Effector memory CD4-positive, alpha-beta T cell (primary cell): ENCODE measurements at places on chromosomes 5 and 9.

DNA sequence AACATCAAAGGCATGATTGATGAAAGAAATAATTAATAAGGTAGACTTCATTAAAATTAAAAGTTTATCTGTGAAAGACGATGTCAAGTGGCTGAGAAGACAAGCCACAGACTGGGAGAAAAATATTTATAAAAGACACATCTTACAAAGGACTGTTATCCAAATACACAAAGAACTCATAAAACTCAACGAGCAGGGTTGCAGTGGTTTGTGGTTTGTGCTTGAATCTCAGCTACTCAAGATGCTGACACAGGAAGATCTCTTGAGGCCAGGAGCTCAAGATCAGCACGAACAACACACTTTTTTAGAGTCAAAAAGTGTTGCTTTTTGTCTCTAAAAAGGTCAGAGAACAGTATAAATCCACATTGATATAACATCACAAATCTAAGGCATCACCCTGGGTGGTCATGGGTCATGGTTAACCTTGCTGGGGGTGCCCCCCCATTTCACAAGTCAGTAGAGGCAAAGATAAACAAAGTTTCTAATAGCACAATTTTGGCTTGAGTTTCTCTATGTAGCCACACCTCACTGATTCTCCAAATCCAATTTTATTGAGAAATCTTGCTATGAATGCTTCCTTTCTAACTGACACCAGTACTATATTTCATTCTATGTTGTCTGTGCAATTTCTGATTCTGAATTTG lies 342.9 kb upstream of the RPS23 start:
- no peak for DNase-seq

GRCh38 chr5:158155067-158155466 lies 296.1 kb upstream of the CLINT1 start:
- DNase-seq = no peak

- DNase-seq = no peak
These were observed 58.6 kb downstream of the STK10 start for GRCh38 chr5:172129256-172129910.

- DNase-seq = peak; percentile 65
These were observed 23.4 kb downstream of the SPACA9 start for GRCh38 chr9:132901858-132902831.

DNA sequence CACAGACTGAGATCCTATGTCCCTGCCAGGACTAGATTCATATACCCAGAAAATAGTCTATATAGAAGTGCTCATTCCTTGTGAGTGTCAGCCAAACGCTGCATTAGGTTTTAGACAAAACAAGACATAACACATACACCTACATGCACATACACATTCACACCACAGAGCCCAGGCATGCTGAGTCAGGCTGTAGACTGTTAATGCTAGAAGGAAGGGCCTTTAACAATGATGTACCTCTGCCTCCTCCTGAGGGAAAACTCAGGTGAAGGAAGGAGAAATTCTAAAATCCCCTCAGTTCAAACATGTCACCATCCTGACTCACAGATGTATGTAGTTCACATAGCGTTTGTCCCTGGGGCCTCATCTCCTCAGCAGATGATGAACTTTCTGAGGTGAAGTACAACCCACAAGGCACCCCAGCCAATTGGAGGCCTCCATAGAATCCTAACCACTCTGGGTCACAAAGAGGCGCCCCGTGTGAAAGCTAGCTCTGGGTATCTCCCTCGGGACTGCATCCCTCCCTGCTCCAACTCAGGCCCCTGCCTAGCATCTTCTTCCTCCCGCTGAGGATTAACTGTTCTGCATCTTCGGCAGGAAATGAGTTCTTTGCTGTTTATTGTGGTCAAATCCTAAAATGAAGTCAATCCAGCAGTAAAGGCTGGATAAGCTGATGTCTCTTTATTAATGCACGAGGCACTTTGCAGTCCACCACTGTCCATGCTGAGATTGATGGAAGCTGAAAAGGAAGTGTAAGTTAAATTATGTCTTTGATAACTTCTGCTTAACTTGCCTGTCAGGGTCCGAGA lies 40.8 kb upstream of the FSTL4 start:
- DNase-seq = no peak

- DNase-seq = no peak
These were observed 263.9 kb upstream of the NR4A3 start for GRCh38 chr9:99557816-99558215.

DNA sequence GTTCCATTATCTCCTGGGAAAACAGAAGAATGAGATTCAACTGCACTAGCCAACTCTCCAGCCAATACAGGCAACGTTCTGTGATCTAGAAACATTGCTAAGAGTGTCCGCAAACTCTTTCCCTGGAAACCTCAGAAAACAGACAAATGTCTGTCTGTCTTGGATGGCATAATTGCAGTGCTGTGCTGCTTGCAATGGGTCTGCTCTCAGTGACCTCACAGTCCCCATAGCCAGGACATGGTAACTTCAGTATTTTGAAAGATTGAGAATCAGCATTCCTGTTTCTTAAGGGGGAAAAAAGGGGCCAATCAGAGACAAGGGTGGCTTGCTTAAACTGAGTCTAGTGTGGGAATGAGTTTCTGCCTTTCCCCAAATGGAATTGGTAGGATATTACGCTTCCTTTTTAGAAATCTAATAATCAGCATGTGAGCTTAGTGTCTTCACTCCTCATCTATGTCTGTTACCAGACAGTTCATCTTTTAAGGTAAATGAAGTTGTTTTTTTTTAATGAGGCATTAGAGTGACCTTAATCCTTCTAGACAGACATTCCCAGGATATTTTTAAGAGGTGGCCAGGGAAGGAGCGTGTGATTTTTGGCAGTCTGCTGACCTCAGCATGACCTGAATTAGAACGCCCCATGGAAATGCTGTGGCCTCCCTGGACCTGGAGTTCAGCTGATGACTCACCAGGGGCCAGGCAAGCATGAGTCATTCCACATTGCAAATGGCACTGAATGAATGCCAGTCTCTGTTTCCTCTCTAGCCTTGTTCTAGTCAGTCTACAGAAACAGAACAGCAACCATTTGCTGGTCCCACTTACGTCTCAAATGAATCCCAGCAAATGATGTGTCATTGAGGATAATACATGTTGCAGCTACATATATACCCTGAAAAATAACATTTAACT lies 210.2 kb upstream of the ACTBL2 start:
- no peak for DNase-seq

DNA sequence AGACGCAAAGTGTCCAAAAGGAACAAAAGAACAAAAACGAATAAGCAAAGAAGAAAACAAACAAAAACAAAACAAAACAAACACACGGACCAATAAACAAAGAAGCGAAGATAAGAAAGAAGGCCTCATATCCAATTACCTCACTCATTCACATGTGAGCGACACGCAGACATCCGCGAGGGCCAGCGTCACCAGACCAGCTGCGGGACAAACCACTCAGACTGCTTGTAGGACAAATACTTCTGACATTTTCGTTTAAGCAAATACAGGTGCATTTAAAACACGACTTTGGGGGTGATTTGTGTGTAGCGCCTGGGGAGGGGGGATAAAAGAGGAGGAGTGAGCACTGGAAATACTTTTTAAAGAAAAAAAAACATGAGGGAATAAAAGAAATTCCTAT lies 28.3 kb upstream of the WWC1 start:
- DNase-seq = no peak

DNA sequence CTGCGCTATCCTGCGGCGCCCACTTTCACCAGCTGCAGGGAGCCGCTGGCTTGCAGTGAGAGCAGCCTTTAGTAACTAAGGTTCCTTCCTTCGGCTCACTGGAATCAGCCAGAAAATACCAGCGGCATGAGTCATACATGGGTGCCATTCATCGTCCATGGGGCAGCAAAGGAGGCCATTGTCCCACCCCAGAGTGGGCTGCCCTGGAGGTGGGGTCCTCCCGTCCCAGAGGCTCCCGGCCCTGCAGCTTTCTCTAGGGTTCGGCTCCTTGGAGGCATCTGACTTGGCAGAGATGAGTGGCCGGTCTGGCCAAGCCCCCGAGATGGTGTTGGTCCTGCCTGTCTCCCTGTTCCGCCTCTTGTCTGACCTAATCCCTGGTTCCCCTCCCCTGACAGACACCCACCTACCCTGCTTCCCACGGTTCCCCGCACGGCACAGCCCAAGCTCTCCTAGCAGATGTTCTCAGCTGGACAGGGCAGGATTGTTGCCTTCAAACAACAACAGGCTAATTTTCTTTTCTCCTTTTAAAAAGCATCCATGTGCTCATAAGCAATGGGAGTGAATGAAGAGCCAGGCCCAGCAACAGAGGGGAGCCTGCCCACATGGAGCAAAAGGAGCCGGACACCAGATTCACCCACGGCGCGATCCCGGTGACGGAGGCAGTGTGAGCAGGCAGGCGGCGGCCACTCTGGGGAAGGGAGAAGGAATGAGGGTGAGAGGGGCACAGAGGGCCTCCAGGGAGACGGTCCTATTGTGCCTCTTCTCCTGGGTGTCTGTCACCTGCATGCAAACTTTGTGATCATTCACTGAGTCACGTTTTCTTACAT lies 97.0 kb upstream of the COL5A1 start:
- no peak for DNase-seq

DNA sequence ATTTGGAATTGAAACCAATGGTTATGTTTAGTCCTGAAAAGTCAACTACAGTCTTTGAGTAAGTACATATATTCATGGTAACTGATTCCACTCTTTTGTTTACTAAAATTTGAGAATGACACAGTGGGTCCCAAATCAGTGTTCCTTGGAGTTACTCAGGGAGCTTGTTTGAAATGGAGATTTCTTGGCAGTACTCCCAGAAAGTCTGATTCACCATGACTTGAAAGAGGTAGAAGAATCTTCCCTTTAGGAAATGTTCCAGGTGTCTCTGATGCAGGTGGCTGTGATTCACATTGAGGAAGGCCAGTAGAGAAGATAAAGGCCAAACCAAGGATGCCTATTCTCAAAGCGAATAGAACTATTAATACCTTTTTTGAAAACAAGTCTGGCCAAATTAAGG lies 1078.3 kb downstream of the CDH12 start:
- no peak for DNase-seq

- DNase-seq = no peak
These were observed 371.2 kb downstream of the NFIB start for GRCh38 chr9:13942695-13943094.

GRCh38 chr9:115262952-115263351 lies 145.0 kb upstream of the TNC start:
- no peak for DNase-seq

DNA sequence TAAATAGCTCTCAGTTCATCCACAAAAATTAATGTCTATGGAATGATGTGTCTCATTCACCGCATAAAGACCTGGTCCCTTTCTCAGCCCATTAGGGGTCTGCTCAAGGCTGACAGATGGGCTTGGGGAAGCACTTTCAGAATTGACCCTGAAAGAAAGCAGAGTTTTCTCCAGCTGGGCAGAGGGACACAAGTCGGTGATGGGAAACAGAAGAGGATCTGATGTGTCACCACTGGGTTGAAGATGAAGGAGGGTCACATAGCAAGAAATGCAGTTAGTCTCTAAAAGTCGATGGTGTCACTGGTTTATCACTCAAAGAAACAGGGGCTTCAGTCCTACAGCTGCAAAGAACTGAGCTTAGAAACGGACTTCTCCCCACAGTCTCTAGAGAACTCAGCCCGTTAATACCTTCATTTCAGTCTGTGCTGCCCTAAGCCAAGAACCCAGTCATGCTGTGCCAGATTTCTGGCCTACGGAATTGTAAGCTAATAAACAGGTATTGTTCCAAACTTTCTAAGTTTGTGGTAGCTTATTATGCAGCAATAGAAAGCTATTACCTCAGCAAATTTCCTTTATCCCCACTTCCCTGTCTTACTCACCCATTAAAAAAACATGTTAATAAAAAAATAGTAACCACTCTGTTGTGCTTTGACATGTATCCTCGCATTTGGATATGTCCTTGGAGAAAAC lies 64.6 kb downstream of the ADAMTS12 start:
- no peak for DNase-seq

DNA sequence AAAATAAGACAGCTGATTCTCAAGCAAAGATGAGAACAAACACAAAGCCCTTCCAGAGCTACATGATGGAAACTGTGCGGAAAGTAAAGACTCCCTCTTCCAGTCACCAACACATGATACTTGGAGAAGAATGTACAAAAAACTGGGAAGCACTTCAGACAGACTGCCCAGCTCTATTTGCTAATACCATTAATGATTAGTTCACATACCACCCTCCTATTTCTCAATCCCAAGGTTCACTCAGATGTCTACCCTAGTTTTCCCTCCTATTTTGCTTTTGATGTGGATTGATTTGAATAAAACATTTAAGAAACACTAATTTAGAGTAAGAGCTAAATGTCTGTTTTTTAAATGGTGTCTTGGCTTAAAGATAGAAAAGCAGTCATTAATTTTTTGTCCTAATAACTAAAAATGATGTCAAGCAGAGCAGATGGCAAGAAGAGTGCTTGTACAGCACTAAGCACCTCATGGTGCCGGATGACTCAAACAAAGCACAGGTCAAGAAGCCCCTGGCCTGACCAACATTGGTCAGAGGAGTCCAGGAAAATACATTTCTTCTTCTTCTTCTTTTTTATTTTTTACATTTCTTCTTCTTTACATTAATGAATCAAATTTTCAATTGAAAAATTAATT lies 639.4 kb downstream of the PDE4D start:
- DNase-seq = no peak

DNA sequence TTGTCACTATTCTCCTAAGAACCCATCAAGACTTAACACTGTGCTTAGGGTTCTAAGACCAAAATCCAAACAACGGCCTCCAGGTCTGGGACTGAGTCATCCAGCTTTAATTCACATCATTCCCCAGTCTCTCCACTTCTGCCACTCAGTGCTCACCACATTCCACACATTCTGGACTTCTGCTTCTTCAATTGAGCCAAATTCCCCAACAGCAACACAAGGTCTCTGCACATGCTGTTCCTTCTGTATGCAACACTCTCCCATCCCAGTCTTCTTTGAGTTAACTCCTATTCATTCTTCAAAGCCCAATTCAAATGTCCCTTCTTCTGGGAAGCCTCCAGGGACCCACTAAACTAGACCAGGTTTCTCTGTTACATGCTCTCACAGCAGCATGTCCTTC lies 97.8 kb downstream of the GPR21 start:
- DNase-seq = no peak

- no peak for DNase-seq
These were observed 22.2 kb downstream of the SKP2 start for GRCh38 chr5:36174119-36174518.
